ENCODE measurements at places on chromosomes 2 and 18.

GRCh38 chr2:60794271-60794863 lies 38.3 kb downstream of the PAPOLG start:
- DNase-seq, result no peak

DNA sequence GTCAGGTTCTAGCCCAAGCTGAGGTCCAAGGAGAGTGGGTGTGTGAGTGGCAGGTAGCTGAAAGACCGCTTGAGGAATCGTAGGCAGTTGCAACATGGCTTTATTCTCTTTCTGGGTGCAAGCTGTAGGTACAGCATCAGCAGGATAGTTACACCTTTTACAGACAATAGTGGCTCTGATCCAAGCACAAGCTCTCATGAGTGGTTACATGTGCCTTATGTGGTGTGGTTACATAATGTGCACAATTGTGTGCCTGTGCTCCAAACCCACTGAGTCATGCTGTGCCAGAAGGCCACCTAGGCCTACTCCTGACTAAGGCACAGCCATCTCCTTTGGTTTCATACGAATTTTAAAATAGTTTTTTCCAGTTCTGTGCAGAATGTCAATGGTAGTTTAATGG lies 227.6 kb downstream of the SATB2 start:
- peak; percentile 55 for DNase-seq

DNA sequence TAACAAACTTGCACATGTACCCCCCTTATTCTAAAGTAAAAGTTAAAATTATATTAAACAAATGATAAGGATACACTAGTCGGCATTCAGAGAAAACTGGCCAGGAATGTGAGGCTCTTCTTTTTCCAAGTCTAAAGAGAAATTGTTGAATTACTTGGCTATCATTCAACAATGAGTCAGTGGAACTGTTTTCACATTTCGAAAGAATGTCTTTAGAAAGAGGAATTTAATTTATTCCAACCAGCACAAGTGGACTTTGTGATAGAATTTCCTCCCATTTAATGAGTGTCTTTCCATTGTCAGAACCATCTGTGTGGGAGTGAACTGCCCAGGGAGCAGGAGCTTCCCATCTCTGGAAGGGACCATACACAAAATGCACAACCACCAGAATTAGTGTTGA lies 792.2 kb downstream of the EPHA4 start:
- peak; percentile 28 for DNase-seq

DNA sequence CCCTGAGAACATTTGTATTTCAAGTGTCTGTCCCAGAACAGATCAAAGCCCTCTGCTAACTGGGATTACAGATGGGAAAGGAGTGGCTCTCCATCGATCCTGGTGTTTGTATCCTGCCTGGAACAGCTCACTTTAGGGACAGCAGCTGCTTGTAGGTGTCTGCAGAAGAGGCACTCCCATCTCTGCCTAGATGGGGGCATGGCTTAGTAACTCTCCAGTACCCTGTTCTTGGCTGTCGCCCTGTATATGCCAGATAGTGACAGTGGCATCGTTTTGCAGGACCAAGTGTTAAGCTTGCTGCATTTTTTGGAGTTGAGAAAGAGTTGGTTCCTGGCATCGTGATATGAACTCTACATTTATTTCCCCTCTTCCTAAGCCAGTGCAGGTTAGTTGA lies 189.9 kb downstream of the SH3RF3 start:
- DNase-seq, result no peak

DNA sequence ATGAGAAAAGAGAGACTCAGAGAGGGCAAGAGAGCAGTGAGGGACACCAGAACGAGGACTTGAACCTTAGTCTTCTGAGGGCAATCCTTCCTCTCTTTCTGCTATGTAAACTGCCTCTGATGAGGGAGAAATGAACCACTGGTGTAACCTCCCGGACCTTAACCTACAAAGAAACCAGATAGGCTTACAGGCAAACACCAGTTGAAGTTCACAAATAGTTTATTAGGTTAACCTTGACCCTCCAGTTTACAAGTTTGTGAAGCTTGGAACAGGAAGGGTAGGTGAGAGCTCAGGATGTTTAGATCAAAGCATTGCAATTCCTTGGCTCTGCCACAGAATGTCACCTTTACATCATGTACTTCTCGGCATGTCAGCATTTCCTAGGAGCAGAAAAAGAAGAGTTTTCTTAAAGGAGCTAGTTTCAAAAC lies 486.4 kb upstream of the SPRED2 start:
- no peak for DNase-seq

DNA sequence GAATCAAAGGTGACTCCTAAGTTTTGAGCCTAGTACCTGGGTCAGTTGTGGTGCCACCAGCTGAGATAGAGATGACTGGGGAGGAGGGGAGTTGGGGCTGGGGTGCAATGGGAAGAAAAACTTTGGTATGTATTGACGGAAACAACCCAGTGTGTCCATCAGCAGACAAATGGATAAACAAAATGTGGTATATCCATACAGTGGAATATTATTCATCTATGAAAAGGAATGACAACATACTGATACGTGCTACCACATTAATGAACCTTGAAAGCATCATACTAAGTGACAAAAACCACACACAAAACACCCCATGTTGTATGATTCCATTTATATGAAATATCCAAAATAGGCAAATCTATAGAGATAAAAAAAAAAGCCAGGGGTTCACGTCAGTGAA lies 41.1 kb upstream of the GPR155 start:
- no peak for DNase-seq

- no peak for DNase-seq
These were observed 41.2 kb downstream of the COMMD1 start for GRCh38 chr2:61946666-61947065.

DNA sequence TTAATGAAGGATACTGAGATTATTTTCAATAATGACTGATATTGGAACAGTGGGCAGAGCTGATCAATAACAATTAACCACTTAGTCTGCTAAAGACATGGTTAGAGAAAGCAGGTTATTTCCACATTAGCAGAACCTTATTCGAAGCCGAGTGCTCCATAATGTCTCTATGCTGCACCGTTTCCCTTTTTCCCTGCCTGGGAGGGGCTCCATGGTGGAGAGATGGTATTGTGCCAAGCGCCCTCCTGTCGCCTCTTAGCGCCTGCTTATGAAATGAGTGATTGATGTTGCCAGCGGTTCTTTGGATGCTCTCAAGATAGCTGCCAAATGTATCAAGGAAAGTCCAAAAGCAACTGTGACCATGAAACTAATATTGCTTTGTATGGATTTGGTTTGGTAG lies 34.6 kb upstream of the INSIG2 start:
- no peak for DNase-seq
